ENCODE measurements at places on chromosomes 2 and 18. TPM values are rescaled to one million over a fixed set of nuclear protein-coding genes. Genes with fewer than 3 reads are reported as not detected.

The PLGLB2 gene
- polyA plus RNA-seq: 0.50 TPM

The ABCB11 gene
- polyA plus RNA-seq: 0.03 TPM

The RND3 gene
- 48.2 TPM for polyA plus RNA-seq

The TMEM169 gene
- polyA plus RNA-seq: 1.4 TPM

The SERPINB10 gene
- not detected for polyA plus RNA-seq

The CNTNAP5 gene
- 0.50 TPM for polyA plus RNA-seq

The FER1L5 gene
- 0.18 TPM for polyA plus RNA-seq

The CWC22 gene
- 38.3 TPM for polyA plus RNA-seq

The LIPG gene
- 4.9 TPM for polyA plus RNA-seq

The ITPRIPL1 gene
- 5.3 TPM for polyA plus RNA-seq

The FOXI3 gene
- polyA plus RNA-seq: 1.1 TPM

The LOXHD1 gene
- not detected for polyA plus RNA-seq

The SLC25A52 gene
- not detected for polyA plus RNA-seq

The THUMPD2 gene
- 20.3 TPM for polyA plus RNA-seq

The SDC1 gene
- 16.6 TPM for polyA plus RNA-seq

The CD28 gene
- not detected for polyA plus RNA-seq

The TMEM163 gene
- 1.3 TPM for polyA plus RNA-seq

The LIMS1 gene
- 28.6 TPM for polyA plus RNA-seq

The RIT2 gene
- polyA plus RNA-seq: 9.5 TPM

The ANKMY1 gene
- 2.3 TPM for polyA plus RNA-seq

The MIB1 gene
- 10.8 TPM for polyA plus RNA-seq

The CDH2 gene
- 15.2 TPM for polyA plus RNA-seq

The CREG2 gene
- polyA plus RNA-seq: 1.7 TPM

The COX7A2L gene
- polyA plus RNA-seq: 112 TPM

The COL4A4 gene
- 1.3 TPM for polyA plus RNA-seq

The CRYGC gene
- not detected for polyA plus RNA-seq

The MATN3 gene
- polyA plus RNA-seq: 4.4 TPM

The LYG1 gene
- polyA plus RNA-seq: 0.50 TPM

The MRPS9 gene
- 65.2 TPM for polyA plus RNA-seq

The TXNDC2 gene
- 0.16 TPM for polyA plus RNA-seq

The KCNG2 gene
- polyA plus RNA-seq: 0.13 TPM

The RGPD3 gene
- polyA plus RNA-seq: not detected

The SNRNP200 gene
- polyA plus RNA-seq: 70.7 TPM

The SCG2 gene
- 0.18 TPM for polyA plus RNA-seq

The HS1BP3 gene
- polyA plus RNA-seq: 7.2 TPM

The CRYGD gene
- polyA plus RNA-seq: 23.9 TPM

The NYAP2 gene
- not detected for polyA plus RNA-seq

The KHK gene
- 8.4 TPM for polyA plus RNA-seq

The C18orf54 gene
- 13.9 TPM for polyA plus RNA-seq

The SCYGR3 gene
- polyA plus RNA-seq: not detected

The MROH2A gene
- not detected for polyA plus RNA-seq

The STAT4 gene
- polyA plus RNA-seq: 0.30 TPM

The GALNT5 gene
- 0.05 TPM for polyA plus RNA-seq

The GKN1 gene
- not detected for polyA plus RNA-seq

The CNDP1 gene
- polyA plus RNA-seq: not detected

The LTBP1 gene
- polyA plus RNA-seq: 15.7 TPM

The PFN4 gene
- polyA plus RNA-seq: not detected
